Neural progenitor cell (in vitro differentiated cells): ENCODE measurements at places on chromosomes 5 and 9. TPM values are rescaled to one million over a fixed set of nuclear protein-coding genes. Genes with fewer than 3 reads are reported as not detected.

- DNase-seq = peak; percentile 98
Observed at GRCh38 chr5:180860887-180861822, at the start of gene ZFP62. Gene ZFP62, minus strand, starts transcription at chr5:180861276. Its CDS starts 57 bp downstream, at chr5:180861219.

Gene FOXD4
- total RNA-seq = 0.12 TPM in 1 of 2 replicates, not detected in the other

DNA sequence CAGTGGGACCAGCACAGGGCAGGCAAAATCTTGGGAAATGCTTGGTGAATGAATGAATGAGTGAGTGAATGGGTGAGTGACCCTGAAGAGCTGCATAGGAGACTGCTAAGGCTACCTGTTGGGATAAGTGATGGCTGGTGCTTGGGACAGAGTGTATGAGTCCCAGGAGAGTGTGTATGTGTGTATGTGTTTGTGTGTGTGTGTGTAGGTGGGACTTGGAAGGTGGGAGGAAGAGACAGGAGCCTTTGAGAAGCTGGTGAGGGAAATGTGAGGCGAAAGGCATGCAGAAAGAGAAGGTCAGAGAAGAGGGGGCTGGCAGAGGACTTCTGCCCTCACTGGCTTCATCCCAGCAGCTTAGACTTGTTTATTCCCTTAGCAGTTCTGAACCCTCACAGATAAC lies 33.3 kb upstream of the FOXE1 start:
- DNase-seq = no peak

DNA sequence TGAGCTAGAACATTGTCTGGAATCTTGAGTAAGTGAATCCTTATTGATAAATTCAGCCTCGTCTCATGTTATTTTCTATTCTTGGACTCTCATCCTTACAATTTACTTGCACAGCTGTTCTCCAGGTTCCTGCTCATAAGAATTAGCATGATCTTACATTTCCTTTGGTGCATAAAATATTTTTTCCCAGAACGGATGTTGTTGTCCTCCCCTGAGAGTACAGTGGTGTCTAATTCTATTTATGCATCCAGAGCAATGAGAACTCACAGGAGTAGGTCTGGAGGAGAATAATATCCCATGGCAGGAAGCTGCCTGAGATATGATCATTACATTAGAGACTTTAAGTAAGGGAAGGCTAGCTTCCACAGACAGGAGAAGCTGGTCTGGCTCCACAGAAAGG lies 178.4 kb upstream of the MAST4 start:
- DNase-seq = no peak

- DNase-seq = no peak
Observed at GRCh38 chr5:150931368-150931965, 26.7 kb upstream of the ZNF300 start.

GRCh38 chr5:97752871-97753270 lies 569.8 kb upstream of the RIOK2 start:
- DNase-seq = no peak

Gene KLHL3
- total RNA-seq = 17.2 and 26.8 TPM in 2 replicates

Gene CD74
- total RNA-seq = 9.8 and 25.6 TPM in 2 replicates
